ENCODE measurements at places on chromosomes 4 and X.
A peak's percentile ranks its signal among the peaks of the same experiment; 100 is the strongest.

- DNase-seq, result no peak
Measured at GRCh38 chr4:106034220-106034619, 138.9 kb downstream of the NPNT start.

GRCh38 chrX:119693996-119694451, 1.1 kb upstream of the SEPTIN6 start:
- DNase-seq, result peak; percentile 56

DNA sequence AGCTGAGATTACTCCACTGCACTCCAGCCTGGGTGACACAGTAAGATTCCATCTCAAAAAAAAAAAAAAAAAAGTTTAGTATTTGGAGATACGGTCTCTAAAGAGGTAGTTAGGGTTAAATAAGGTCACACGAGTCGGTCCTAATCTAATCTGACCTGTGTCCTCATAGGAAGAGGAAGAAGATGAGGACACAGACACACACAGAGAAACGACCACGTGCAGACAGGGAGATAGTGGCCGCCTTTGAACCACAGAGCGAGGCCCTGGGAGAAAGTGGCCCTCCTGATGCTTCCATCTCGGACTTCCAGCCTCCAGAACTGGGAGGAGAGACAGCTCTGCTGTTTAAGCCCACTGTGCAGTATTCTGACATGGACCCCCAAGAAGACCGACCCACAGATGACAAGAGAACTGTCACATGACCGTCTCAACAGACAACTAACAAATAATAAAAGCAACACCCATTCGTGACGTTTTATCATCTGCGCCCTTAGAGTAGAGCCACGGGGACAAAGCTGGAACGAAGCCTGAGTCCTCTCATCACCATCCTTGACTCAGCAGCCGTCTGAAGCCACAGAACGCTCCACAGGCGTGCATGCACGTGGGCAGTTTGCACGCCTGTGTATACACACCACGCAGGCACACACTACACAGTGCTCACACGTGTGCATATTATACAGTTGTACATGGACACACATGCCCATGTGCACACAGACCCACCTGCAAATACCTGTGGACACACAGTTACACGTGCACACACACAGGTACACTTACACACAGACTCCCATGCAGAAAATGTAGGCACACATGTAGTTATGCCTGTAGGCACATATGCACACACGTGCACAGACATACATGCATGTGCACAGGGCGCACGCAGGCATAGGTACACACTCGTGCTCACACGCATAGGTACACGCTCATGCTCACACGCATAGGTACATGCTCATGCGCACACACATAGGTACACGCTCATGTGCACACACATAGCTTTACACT, 51.7 kb downstream of the FAM53A start:
- peak; percentile 84 for DNase-seq

GRCh38 chrX:31136144-31136611, 64.3 kb upstream of the FTHL17 start:
- DNase-seq, result peak; percentile 47

- DNase-seq, result no peak
Measured at GRCh38 chr4:81093720-81094401, 63.4 kb downstream of the BMP3 start.

DNA sequence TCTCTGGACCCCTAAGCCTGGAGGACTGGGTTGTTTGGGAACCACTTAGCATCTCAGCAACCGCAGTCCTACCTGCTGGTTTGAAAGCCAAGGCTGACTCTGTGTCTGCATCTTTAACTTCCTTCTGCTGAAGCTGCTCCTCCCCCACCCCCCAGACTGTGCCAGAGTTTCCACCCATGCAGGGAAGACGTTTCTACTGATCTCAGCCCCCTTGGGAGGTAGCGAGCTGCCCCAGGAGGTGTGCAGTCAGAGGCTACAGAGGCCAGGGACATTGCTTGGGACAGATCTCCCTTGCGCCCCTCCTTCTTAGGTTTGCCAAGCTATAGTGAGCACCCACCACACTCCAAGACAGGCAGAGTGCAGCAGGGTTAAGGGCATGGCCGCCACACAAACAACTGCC, 4.7 kb upstream of the FATE1 start:
- no peak for DNase-seq

- no peak for DNase-seq
Measured at GRCh38 chr4:111323496-111323895, 700.6 kb upstream of the PITX2 start.

DNA sequence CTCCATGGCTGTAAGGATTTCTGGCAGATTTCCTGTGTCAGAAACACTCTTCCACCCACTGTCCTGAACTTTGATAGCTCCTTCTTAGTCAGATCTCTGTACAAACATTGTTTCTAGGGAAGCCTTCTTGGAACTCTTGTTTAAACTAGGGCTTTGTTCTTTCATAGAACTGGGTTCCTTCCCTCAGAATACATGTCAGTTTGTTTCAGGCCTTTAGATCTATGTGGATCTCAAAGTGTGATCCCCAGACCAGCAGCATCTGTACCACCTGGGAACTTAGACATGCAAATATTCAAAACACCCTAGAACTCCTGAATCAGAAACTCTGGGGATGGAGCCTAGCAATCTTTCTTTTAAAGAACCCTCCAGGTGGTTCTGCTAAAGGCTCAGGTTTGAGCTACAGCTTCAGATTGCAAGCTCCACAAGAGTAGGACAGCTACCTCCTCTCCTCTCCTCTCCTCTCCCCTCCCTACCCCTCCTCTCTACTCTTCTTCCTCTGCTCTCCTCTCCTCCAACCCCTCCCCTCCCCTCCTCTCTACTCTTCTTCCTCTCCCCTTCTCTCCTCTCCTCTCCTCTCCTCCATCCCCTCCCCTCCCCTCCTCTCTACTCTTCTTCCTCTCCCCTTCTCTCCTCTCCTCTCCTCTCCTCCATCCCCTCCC, 12.7 kb downstream of the RASSF6 start:
- no peak for DNase-seq

GRCh38 chrX:12978205-12979025, 3.5 kb downstream of the TMSB4X start:
- DNase-seq, result peak; percentile 87

DNA sequence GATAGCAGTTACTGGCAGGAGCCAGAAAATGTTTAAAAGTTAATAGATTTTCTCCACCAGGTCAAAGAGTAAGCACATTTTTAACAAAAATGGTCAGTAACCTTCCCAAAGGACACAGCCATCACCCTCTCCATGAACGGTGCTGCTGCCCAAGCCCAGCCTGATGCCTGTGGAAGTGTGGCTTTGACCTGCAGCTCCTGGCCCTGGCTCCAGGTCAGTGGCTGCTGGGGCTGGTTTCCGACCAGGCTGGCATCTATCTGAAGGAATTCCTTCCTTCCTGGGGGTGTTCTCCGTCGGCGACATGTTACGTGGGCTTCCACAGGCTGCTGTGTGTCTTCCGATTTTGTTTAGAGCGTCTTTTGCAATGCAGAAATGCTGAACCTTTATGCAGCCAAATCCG, 61.7 kb downstream of the ACOX3 start:
- no peak for DNase-seq

DNA sequence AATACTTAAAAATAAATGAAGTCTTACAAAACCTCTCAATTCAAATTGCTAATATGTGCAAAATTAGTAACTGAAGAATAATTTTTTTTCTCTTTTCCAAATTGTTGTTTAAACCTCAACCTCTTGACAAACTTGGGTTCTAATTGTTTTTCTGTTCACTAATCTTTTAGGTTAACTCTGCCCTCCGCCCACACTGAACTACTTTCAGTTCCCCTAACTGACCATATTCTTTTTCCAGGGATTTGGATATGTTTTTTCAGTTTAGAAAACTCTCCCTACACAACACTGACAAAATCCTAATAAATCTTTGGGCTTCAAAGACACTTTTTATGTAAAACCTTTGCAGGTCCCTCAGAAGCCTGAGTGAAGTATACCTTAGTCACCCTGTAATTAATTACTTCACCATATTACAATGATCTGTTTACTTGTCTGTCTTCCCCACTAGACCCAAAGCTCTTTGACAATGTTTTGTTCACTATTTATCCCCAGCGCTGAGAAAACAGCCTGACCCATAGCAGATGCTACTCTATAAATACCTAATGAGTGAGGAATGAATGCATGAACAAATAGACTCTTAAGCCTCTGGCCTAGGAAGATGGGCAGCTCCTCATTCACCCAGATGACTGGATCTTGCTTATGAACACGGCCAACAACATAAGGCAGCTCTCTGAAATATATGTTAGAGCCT, 134.9 kb downstream of the MAML3 start:
- DNase-seq, result peak; percentile 22

GRCh38 chr4:164070625-164071024, 576.1 kb downstream of the TMA16 start:
- no peak for DNase-seq

- no peak for DNase-seq
Measured at GRCh38 chr4:146098397-146098796, 77.1 kb upstream of the LSM6 start.

DNA sequence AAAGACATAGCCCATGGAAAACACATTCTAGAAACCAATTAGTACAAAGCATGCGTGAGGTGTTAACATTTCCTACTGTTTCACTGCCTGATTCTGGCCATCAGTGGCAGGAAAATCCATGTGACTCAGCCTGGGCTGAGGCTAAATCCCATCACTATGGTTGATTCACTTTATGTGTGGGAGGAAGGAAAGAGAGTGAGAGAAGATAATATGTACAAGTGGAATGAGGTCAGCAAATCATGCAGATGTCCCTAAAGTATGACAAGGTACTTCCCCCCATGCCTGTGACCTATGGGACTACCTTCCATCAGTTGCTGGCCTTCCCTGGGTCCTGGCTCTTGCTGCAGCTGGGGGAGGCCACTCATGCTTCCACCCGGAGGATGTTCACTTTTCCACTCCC, 64.2 kb upstream of the MAP3K15 start:
- no peak for DNase-seq

DNA sequence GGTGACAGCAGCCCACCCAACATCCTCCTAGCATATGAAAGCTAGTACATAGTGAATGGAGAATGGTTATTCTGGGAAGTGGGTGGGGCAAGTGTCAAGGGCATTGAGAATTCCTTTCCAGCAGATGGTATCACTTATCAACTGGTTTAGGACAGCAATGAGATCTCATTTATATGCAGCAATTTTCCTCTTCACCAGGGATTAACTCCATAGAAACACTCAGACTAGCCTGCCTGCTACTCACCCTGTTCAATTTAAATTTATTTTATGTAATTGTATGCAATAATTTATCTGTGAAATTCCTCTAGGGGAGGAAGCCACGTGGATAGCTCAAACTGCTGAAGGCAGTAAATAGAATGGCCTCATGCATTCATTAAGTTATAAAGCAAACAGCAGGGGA, 101.6 kb upstream of the MID1IP1 start:
- no peak for DNase-seq

GRCh38 chr4:5750052-5750945, 39.3 kb downstream of the EVC start:
- peak; percentile 34 for DNase-seq

DNA sequence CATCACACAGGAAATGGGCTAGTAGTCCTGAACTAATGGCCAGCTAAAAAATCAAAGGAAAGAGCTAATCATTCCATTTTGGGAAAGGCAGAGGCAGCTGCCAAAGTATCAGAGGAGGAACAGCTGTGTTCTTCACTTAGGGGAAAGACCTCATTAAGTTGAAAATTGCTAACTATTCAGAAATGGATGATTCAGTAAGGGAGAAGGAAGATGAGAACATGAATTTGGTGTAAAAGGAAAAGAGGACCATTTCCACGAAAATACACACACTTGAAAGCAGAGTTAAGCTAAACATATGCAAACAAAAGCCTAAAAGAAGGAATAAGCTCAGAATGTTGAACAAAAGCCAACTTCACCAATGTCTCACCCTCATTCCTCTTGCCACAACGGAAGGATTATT, 90.4 kb downstream of the PCDH19 start:
- no peak for DNase-seq

DNA sequence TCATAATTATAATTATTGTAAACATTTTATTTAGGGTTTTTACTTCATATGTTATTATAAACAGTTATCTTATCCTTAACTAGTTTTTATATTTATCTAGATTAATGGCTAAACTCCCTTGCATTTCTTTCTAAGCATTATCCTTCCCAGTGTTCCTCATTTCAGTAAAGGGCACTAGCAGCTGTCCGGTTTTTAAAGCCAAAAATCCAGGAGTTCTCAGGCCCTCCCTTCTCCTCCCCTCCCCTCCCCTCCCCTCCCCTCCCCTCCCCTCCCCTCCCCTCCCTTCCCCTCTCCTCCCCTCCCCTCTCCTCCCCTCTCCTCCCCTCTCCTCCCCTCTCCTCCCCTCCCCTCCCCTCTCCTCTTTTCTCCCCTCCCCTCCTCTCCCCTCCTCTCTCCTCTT, 58.9 kb downstream of the FBXO8 start:
- DNase-seq, result no peak

- DNase-seq, result no peak
Measured at GRCh38 chrX:103413705-103414387, 37.5 kb downstream of the BEX3 start.

DNA sequence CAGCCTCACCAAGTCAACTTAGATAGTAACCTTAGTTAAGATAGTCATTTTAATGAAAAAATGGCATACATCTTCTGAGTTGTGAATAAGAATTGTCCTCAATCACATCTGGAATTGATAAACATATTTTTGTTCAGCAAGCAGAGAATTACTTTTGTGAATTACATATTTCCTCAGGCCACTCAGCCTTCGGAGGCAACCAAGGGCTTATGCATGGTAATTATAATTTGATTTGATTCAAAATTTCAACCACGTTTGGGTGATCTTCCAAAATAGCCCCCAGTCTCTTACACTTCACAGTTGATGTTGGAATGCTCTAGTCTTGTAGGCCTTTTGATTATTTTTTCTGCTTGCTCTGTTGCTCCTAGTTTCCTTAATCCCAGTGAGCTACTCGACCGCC, 63.4 kb downstream of the GALNTL6 start:
- no peak for DNase-seq

GRCh38 chr4:167088115-167088514, 146.2 kb downstream of the SPOCK3 start:
- DNase-seq, result peak; percentile 4

DNA sequence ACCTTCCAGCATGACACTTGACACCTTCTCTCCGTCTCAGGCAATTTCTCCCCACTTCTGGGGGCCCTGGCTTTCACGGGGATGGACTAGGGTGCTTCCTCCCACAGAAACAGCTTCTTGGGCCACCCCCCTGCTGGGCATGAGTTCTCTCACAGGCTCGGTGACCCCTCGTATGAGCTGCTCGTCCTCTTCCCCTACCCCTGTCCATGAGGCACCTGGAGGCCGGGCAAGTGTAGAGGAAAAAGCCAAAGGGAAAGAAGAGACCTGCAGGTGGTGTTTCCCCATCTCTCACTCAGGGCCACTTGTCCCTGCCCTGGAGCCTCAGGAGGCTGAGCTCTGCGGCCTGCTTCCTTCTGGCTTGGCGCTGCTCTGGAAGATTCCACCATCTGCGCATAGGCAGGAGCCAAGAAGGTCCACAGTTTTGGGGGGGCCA, 1.9 kb upstream of the RGS12 start:
- no peak for DNase-seq

All from hematopoietic multipotent progenitor cell treated with erythropoietin and hydrocortisone succinate and interleukin-3 and kit ligand, for 4 days (in vitro differentiated cells).